ENCODE measurements at places on chromosomes 11 and 22.

- no peak for DNase-seq
These were observed 17.1 kb downstream of the BRSK2 start for GRCh38 chr11:1406571-1407485.

DNA sequence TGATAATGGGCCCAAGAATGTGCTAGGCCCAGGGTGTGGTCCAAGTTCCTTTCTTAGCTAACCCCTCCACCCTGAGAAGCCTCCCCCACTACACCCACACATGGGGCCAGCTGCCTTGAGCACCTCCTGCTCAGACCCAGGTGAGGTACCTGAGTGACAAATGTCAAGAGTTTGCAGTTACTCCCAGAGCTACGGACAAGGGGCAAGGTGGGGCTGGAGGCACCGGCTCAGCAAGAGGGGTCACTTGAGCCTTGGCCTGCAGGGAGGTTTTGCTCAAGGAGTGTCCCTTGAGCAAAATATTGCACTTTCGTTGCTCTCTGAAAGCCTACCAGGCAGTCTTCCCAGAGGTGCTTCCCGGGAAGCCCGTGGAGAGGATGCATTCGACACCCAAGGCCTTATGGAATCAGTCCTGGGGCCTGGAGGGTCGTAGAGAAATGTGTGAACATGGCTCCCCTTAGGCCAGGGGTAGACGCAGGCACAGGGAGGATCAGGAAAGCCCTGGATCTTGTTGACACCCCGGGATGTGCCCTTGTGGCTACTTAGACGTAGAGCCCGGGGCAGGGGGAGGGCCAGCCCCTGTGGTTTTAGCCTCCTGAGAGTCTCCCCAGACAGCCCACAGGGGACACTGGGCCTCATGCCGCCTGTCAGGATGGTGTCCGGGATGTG lies 114.2 kb downstream of the KCNQ1 start:
- no peak for DNase-seq

- no peak for DNase-seq
These were observed 105.8 kb downstream of the ARHGAP20 start for GRCh38 chr11:110606415-110606814.

DNA sequence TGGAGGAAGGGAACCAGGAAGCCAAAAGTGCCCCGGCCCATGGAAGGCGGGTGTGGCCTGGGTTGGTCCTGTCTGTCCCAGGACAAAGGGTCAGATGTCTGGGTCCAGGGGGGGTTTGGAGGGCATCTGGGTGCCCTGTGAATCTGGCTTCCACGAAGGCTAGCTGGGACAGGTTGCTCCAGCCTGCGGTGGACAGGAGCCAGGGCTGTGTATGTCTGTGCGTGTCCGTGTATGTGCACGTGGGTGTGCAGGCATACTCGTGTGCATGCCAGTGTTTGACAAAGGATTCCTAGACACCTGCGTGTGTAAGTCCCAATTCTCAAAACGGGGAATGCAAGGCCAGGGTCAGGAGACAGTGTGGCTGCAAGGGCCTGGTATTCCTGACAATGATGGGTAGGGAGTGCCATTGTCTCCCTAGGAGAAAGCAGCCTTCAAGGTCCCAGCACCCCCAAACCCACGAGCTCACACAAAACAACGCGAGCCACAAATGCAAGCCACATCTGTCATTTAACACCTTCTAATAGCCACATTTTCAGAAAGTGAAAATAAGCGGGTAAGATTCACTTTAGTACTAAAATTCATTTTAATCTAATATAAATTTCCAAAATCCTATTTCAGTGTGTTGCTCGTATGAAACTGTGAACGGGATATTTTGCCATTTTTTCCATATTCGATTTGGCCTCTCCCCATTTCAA lies 78.4 kb upstream of the WNT7B start:
- DNase-seq: no peak

GRCh38 chr11:30521297-30522071 lies 64.7 kb downstream of the MPPED2 start:
- DNase-seq: no peak

GRCh38 chr11:14443638-14444037 lies 56.0 kb downstream of the COPB1 start:
- peak; percentile 35 for DNase-seq

GRCh38 chr11:25247336-25247735 lies 750.5 kb downstream of the LUZP2 start:
- peak; percentile 4 for DNase-seq
